ENCODE measurements at places on chromosomes 2 and 18.

DNA sequence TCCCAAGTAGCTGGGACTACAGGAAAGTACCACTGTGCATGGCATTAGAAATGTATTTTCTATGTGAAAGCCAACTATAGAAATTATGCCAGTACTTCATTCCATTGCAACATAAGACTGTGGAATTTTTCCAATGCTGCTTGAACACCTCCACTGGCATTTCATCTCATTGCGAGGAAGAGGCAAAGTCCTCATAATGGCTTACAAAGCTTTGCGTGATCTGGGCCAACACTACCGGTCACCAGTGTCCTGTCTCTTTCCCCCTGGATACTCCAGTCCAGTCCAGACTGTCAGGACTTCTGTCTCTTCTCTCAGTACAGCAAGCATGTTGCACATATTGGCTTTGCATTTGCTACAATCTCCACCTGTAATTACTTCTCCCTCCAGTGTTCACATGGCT is 223.5 kb downstream of the GPD2 start:
- DNase-seq: no peak

GRCh38 chr2:149885946-149886345 is 298.4 kb upstream of the MMADHC start:
- no peak for DNase-seq

- DNase-seq: peak; percentile 62
Observed at GRCh38 chr2:182642328-182642727, 73.7 kb upstream of the DNAJC10 start.

DNA sequence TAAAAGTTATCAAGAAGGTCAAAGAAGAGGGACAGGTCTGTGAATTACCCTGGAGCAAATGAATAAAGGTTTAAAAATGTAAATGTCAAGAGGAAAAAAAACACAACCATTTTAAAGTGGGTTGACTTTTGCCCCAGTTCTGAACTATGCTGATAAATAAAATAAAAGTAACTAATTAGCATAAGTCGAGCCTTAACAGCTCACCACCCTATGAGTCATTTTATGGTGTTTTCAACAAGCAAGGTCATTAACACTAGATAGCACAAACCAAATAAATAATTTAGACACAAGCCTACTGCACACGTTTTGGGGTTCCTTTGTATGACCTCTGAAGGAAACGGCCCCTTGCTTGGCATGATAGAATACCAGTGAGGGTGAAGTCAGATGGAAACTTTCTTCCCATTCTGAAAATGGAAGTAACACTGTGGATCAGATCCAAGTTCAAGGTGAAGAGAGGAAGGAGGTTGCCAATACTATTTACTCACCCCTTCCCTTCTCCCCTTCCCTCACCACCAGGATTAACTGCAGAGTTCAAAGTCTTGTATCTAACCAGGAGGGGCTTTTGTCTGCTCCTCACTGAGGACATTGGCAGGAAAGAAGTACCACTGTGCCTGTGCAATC is 380.0 kb upstream of the ACVR2A start:
- DNase-seq: no peak

DNA sequence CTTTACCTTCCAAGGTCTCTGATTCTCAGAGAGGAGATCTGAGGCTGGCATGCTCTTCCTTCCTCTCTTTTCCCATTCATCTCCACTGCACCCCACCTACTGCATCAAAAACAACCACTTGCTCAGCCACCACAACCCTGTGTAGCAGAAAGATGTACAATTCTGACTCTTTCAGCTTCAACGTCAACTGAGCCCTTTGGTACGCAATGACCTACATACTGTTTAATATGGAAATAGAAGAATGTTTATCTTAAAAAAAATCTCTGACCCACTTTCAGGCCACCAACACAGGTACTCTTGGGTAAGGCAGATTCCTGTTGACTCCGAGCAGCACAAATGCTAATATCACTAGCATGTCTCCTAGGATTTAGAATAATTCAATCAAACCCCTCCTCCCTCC is 76.2 kb upstream of the AFF3 start:
- DNase-seq: peak; percentile 21

DNA sequence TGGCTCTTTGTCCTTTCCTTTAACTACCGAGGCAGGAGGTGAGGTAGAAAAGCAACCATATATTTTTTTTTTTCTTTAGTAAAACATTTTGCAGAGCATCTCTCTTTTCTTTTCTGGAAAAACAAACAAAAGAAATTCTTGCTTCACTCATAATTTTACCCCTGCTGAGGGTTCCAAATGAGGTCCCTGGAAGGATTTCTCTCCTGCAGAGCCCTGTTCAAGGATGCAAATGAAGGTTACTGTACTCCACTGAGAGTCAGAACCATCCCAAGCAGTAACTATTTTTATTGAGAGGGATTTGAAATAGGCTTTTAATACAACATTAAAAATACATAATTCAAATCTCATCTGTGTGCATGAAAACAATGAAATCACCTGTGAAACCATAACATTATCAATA is 19.5 kb upstream of the MYO1B start:
- DNase-seq: no peak

GRCh38 chr18:55018602-55019001 is 59.3 kb upstream of the CCDC68 start:
- no peak for DNase-seq

DNA sequence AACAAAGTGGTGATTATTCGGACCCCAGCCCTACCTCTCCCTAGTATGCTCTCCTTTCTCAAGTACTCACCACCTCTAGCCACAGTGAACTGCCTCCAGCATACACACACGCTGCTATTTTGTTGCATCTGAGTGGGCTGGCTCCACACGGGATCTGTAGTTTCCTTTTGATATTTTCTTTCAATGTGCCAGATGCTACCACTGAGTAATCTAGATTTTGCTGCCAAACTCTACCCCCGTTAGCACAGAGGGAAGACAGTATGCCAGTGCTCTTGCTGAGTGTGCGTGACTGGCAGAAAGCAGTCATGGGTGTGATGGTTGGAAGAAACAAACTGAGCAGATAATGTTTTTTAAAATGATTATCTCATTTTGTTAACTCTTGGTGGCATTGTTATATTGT is 11.6 kb downstream of the CFLAR start:
- DNase-seq: peak; percentile 38

DNA sequence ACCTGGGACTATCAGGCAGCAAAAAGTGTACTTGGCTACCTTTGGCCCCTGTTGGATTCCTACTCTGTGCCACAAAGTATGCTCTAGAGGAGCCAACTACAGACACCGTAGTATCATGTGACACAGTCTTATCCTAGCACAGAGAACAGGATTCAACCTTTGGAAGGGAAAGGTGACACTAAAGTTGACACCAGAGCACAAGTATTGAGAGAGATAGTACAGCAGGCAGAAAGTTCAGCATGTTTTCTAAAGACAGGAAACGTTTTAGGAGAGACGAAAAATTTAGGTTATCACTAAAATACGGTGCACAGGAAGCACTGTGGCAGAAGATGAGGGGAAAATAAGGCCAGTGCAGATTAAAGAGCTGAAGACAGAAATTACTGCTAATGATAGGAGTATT is 18.6 kb downstream of the SMAD2 start:
- no peak for DNase-seq

- DNase-seq: no peak
Observed at GRCh38 chr2:52510432-52510831, 1257.2 kb upstream of the CHAC2 start.

All from CD4-positive, alpha-beta T cell treated with Interleukin-4 for 1 hour (primary cell).